Amniotic stem cell (primary cell): ENCODE measurements at places on chromosomes 3 and 15.
A peak's percentile ranks its signal among the peaks of the same experiment; 100 is the strongest.

- DNase-seq = no peak
Observed at GRCh38 chr3:126955004-126955790, 27.7 kb upstream of the PLXNA1 start.

GRCh38 chr3:119084371-119085069 lies 49.9 kb upstream of the IGSF11 start:
- no peak for DNase-seq

DNA sequence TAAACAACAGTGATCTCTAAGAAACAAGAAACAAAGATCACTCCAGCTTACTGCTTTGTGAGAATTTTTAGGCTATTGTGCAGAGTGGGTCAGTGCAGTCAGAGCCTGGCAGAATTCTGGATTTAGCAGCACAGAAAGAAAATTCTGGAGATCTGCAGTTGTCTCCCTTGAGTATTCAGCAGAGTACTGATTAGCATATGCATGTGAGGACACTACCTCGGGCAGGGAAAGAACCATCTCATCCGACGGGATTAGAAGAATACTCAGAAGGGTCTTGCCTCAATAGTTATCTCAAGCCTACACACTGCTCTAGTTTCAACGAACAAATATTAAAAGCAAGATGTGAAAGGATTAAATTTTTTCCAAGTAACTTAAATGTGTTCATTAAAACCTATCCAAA lies 70.7 kb downstream of the TRPC1 start:
- DNase-seq = no peak

DNA sequence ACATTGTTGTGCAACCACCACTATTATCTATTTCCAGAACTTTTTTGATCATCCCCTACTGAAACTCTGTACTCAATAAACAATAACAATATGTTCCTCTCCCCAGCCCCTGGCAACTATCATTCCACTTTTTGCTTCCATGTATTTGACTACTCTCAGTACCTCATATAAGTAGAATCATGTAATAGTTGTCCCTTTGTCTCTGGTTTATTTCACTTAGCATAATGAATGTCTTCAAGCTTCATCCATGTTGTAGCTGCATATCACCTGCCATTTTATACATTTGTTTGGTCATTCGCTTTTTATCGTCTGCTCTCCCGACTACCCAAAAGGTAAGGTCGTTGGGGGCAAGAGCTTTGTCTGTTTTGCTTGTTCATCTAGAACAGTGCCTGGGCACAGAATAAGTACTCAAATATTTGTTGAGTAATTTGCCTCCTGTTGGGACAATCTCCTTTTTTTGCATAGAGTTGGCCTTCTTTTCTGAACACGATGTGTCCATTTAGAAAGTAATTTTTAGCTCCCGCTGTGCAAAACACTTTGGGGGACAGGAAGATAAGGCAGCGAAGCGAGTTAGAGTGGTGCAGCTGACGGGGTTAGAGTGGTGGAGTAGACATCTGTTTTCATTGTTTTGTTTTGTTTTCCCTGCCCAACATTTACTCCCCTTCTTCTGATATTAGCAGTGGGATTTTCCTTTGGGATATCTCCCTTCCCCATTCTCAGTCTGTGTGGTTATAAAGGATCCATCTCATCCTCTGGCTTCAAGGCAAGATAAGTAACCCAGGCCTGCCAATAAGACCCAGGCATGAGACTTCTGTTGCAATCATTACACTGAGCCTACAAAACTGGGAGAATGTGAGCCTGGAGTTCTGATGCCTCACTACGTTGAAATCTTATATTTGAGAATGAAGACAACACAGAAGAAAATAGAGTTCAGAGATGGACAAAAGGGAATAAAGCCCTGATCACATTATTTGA lies 83.4 kb upstream of the RNU6-1 start:
- DNase-seq = no peak

DNA sequence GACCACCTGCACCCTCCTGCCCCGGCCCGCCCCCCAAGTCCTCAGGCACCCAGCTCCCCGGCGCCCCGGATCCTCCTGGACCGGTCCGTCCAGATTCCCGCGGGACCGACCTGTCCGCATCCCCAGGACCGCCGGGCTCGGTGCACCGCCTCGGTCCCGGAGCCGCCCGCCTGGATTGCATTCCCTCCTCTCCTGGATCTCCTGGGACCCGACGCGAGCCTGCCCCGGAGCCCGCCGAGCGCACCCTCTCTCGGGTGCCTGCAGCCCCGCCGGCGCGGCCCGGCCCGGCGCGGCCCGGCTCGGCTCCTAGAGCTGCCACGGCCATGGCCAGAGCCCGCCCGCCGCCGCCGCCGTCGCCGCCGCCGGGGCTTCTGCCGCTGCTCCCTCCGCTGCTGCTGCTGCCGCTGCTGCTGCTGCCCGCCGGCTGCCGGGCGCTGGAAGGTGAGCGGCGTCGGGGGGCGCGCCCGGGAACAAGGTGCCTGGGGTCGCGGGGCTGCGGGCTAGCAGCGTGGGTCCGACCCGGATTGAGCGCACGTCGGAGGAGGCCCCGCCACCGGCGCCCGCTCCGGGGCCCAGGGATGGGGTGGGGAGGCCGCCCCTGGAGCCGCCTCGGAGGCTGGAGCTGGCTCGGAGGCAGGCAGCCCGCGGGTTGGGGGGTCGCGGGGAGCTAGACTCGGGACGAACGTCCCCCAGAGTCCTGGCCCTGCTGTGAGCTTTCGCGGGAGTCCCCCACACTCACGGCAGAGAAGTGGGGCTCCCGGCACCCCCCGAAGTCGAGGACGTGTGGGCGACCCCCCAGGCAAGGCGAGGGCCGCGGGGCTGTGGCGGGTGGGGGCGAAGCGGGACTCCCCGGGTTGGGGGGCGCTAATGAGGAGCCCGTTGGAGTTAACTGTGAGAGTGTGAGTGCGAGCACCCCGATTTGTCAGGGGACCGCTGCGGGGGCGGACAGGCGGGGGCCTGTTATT lies 610 bp downstream of the EPHB3 start:
- DNase-seq = no peak

GRCh38 chr3:158098834-158099424 lies 7.3 kb downstream of the SHOX2 start:
- DNase-seq = no peak

DNA sequence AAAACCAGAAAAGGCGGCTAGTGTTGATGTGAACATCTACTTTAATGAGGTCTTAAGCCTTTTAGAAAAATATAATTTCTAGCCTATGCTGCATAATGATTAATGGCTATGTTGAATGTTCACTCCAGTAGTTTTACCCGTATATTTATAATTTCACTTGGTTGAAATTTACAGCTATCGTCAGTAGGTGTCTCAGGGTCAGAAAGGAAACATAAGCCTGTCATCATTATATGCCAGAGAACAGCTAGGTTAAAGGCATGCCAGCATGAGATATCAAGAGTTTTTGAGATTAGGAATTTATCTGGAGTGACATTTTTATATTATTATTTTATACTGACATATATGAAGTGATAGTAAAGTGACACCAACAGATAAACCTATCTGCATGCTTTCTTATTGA lies 904.1 kb downstream of the OTOL1 start:
- no peak for DNase-seq

DNA sequence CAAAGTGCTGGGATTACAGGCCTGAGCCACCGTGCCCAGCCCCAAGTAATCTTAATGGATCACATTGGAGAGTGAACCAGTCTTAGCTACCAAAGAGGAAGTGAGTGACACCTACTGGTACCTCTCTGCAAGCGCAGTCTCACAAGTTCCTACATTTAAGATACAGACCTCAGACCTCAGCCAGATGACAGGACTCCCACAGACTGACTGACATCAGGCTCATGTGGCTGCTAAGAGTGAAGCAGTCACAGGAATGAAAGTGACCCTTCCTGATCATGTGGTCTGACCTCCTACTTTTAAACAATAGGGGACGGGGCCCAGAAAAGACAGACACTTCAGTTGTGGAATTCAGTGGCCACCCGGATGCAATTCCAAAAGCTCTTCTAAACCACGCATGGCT lies 36.3 kb upstream of the GNB5 start:
- peak; percentile 80 for DNase-seq

- no peak for DNase-seq
Observed at GRCh38 chr3:72445827-72446217, 402.4 kb downstream of the SHQ1 start.

- DNase-seq = peak; percentile 20
Observed at GRCh38 chr3:55662683-55663082, 175.6 kb upstream of the WNT5A start.

- no peak for DNase-seq
Observed at GRCh38 chr15:88652456-88653199, 13.8 kb downstream of the ISG20 start.

DNA sequence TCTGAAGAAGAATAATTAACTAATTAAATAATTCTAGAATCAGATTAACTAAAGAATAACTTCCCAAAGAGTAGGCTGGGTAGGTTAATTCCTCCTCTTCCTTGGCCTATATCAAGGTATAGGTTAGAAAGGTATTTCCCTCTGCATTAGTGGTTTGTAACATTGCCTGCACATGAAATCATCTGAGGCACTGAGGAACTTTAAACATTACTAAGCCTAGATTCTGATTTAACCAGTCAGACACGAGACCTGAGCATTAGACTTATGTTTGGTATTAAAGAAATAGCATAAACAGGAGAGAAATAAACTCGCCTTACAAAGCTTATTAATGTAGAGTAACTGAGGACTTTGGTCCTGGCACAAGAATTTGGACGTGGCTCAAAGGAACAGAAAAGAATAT lies 84.2 kb downstream of the FGF7 start:
- no peak for DNase-seq

- no peak for DNase-seq
Observed at GRCh38 chr3:198088421-198088955, 128.5 kb downstream of the LMLN start.

- no peak for DNase-seq
Observed at GRCh38 chr3:88574146-88574545, 424.4 kb downstream of the C3orf38 start.

DNA sequence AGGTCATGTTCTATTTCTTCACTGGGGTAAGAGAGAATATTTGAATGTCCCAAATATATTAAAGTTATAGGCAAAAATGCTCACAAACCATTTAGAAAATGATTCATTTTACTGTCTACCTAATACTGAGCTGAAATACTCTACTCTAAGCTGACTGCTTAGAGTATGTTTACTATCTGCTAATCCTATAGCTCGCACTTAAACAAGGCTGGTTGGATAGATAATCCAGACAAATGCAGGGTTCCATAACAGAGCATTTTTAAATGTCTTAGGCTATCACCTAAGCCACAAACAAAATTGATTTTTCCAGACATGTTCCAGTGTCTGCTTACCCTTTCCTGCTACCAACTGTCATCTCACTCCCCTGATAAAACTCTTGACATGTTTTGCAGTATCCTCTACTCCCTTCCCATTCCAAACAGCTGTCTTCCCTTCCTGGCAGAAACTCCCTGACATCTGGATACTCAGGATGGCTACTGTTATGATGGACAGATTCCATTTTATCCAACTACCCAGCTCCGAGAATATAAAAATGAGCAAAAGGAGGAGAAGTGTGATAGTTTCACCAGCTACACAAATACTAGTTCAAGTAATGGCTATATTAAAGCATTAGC lies 1034.7 kb downstream of the FHIT start:
- no peak for DNase-seq

- DNase-seq = no peak
Observed at GRCh38 chr3:146504498-146505197, 35.3 kb upstream of the PLSCR2 start.

- no peak for DNase-seq
Observed at GRCh38 chr15:40487816-40488682, 17.3 kb downstream of the CHST14 start.

GRCh38 chr3:190862209-190863118 lies at the start of gene GMNC:
Gene GMNC (minus strand): TSS chr3:190862694. CDS start chr3:190862615, 79 bp downstream.
- peak; percentile 13 for DNase-seq

- DNase-seq = no peak
Observed at GRCh38 chr3:164897342-164897741, 181.0 kb downstream of the SI start.

GRCh38 chr15:69722924-69723323 lies 270.3 kb downstream of the RPLP1 start:
- no peak for DNase-seq

DNA sequence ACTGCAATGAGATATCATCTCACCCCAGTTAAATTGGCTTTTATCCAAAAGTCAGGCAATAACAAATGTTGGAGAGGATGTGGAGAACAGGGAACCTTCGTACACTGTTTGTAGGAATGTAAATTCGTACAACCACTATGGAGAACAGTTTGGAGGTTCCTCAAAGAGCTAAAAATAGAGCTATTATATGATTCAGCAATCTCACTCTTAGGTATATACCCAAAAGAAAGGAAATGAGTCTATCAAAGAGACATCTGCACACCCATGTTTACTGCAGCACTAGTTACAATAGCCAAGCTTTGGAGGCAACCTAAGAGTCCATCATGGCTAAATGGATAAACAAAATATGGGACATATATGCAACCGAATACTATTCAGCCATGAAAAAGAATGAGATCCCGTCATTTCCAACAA lies 68.0 kb upstream of the HES1 start:
- DNase-seq = no peak

DNA sequence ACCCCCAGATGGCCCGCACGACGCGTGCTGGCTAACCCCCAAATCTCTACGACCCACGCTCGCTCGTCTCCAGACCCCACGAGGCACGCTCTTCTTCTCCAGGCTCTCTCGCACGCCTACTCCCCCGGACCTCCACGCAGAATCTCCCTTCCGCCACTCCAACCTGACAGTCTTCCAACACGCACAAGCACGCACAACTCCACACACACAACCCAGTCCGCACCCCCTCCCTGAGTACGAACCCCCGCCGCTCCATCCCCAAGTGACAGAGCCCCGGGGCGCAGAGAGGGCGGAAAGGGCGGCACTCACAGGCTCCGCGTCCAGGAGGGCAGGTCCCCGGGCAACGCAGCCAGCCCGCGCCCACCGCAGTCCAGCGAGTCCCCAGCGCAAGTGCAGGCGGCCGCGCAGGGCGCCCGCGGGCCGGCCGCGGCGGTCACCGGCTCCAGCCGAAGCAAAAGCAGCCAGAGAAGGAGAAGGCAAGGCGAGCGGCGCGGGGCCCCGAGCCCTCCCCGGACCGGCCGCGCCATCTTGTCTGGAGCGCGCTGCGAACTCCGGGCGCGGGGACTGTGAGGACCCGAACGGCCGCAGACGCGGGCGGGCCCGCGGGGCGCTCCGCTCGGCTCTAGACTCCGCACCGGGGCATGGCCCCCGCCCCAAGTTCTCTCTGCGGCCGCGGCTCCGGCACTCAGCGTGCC lies 794 bp downstream of the LRIG1 start:
- no peak for DNase-seq

DNA sequence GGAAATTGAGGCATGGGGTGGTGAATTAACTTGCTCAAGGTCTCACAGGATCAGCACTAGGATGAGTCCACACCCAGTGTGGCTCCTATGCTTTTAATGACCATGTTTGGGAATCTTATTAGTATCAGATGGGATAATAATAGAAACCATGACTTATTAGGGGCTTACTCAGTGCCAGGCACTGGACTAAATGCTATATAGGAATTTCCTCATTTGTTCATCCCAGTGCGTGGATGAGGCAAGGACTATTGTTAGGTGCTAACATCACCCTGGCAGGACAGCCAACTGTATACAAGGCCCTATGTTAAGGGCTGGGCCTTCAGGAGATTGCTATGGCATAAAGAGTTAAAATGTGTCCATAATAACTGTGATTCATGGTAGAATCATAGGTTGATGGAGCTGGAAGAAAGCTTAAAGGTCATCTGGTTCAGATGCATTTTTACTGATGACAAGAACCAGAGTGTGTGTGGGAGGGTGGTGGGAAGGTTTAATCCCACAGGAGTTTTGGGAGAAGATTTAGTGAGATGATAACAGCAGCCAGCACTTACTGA lies 4.7 kb upstream of the FEM1B start:
- DNase-seq = no peak

GRCh38 chr3:159607856-159608255 lies 380.8 kb upstream of the IL12A start:
- no peak for DNase-seq

GRCh38 chr3:77618686-77619085 lies 578.8 kb downstream of the ROBO2 start:
- no peak for DNase-seq
